ENCODE measurements at places on chromosomes 7 and 10.

DNA sequence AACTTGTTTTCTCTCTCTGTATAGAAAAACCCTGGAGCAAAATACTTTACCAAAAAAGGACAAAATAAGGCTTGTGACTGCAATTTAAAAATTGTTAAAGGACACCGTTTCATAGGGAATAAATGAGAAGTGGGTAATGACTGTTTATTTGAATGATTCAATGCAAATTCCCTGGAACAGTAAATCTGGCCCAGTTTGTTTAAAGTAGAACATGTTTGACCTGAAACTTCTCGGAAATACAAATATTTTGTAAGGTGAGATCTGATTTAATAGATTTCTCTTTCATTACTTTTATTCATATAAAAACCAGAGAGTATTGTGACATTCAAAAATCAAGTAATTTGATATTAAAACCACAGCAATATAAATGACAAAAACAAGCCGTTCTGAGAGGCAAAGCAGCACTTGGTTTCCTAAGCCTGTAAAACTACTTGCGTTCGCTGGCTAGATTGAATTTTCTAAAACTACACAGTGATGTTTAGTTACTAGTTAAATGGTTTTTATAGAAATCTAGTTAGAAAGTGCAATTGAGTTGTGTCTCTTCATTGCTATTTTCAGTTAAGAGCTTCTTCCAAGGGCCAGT, 76.8 kb upstream of the PITRM1 start:
- peak; percentile 48 for DNase-seq

DNA sequence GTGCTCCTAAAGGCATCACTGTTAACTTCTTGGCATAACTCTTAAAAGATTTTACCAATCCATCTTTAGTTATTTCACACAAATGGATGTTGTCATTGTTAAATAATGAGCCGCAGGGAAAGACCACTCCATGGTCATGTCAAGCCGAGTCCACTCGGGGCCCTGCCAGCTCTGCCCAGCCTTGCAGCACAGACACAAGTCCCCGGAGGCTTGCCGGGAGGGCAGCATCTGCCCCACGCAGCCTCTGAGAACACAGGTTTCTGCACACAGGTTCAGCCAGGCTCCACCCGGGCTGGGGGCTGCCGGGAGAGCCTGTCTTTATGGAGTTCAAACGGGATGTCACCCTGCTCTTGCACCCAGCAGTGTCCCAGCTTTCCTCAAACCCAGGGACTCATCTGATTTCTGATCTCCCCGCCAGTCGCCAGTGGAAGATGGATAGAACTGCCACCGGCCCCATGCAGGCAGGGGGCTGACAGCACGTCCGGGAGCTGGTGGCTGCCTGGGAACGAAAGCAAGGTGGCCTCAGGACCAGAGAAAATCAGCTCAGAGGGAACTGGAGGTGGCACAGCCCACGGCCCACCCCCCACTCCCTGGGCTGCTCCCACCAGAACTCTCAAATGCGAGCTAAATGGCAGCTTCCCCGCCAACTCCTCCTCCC, 156.2 kb downstream of the TCERG1L start:
- DNase-seq: no peak

- no peak for DNase-seq
These were observed 149.3 kb downstream of the ELFN1 start for GRCh38 chr7:1819259-1819841.

DNA sequence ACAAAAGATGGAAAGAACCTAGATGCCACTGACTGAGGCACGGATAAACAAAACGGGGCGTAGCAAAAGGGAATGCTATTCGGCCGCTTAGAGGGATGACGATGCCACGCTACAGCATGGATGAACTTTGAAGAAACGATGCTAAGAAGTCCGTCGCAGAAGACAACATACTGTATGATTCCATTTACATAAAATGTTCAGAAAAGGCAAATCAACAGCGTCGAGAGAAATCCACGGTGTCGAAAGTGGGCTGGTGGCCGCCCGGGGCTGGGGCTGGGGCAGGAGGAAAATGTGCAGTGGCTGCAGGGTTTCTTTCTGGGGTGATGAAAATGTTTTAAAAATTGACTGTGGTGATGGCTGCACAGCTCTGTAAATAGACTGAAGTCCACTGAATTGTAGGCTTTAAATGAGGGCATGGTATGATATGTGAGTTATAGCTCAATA, 24.1 kb downstream of the GNA12 start:
- DNase-seq: no peak

DNA sequence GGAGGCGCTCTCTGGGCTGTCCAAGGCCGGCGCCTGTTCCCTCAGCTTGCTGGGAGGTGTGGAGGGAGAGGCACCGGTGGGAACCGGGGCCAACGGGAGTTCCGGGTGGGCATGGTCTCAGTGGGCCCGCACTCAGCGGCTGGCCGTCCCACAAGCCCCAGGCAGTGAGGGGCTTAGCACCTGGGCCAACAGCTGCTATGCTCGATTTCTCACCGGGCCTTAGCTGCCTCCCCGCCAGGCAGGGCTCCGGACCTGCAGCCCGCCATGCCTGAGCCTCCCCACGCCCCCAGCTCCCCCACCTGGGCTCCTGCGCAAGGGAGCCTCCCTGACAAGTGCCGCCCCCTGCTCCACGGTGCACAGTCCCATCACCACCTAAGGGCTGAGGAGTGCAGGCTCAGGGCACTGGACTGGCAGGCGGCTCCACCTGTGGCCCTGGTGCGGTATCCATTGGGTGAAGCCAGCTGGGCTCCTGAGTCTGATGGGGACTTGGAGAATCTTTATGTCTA, 276.5 kb downstream of the SH2D4B start:
- DNase-seq: no peak

DNA sequence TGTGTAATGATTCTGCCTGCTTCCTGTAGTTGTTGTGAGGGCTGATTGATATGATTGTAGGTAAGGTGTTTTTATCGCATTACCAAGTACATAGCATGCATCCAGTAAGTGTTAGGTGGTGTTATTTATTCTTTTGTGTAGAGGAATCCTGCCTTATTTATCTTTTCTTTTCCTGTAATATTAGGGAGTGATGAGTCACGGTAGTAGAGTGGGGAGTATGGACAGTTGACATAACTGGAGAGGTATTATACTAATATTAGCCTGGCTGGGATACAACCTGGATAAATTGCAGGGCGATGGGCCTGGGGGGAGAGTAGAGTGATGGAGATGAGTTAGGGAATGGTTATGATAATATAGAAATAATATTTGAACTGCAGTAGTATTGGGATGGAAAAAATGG, 9.8 kb downstream of the SDK1 start:
- peak; percentile 35 for DNase-seq

Data from DMS53 (cell line).